ENCODE measurements at places on chromosomes 7 and 10. TPM values are rescaled to one million over a fixed set of nuclear protein-coding genes. Genes with fewer than 3 reads are reported as not detected.

DNA sequence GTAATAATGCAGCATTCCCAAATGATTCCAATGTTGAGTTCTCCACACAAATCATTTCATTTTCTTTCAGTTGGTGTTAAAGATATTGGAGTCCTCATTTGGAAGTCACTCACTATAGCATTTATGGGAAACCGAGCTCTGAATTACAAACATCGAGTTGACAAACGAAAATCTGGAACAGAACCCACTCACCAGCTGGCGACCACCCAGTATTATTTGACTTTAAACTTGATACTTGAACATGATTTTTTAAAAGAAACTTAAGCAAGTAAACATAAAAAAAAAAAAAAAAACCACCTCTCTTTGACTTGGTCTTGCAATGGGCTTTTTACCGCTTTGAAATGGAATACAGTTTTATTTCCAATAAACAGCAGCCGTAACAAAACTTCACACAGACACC lies 576.6 kb upstream of the C7orf33 start:
- no peak for DNase-seq

GRCh38 chr10:50929670-50930069 lies 44.2 kb upstream of the A1CF start:
- no peak for DNase-seq

GRCh38 chr7:131042269-131043160 lies 285.2 kb upstream of the MKLN1 start:
- no peak for DNase-seq

Gene SFRP5
- polyA plus RNA-seq, result not detected

DNA sequence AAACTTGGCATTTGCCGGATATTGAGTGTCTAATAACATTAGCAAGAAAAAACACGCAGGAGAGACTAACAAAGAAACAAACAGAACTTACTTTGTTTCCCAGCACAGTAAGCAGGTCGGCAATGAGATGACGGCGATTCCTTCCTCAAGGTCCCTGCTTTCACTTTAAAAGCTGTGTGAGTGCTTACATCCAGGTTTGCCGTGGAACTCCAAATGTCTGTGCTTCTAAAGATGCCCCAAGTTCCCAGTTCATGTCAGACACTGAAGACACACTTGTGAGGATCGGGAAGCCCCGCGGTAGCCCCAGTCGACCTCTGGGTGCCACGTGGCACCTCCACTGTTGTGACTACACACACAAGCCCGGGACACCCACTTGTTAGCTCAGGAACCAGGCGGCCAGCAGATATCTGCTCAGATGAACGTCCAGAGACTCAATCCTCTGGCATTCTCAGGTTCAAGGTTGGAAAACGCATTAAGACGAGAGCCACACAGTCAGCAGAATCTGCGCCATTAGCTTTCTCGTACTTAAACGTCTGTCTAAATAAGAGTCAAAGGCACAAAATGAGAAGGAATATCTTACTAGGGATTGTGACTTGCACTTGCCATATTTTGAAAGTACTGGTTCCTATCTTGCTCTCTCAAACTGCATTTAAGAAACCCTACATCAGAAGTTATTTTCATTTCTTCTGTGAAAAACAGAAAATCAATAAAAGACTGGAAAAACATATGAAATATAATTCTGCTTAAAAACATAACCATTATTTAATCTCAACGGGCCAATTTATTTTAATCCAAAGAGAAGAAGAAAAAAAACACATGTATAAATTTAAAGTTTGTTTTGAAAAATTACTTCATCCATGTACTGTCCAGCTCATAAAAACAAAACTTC lies 207.6 kb upstream of the KLF14 start:
- DNase-seq, result no peak

Gene SEC31B
- 14.9 TPM for polyA plus RNA-seq

GRCh38 chr7:71266912-71267311 lies 135.0 kb downstream of the GALNT17 start:
- DNase-seq, result no peak

Gene FAM237B
- 0.90 TPM for polyA plus RNA-seq

GRCh38 chr10:4427532-4427931 lies 398.5 kb upstream of the AKR1E2 start:
- DNase-seq, result no peak

GRCh38 chr7:131762753-131763152 lies 206.3 kb upstream of the PODXL start:
- no peak for DNase-seq

DNA sequence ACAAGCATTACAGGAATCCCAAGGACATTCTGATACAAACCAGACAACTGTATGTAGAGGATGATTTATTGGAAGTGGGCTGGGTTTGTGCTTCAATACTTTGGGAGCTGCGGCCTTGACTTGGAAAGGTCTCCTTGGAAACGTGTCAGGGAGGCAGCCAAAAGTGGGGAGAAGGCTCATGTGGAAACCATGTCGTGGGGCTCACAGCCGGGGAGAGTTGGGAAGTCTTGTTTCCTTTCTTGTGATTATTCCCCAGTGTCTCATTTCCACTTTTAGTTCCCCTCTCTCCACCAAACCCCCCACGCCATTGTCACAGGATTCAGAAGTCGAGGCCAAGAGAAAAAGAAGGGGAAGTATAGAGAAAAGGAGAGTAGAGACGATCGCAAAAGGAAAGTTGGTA lies 53.9 kb upstream of the SFMBT2 start:
- DNase-seq, result no peak

GRCh38 chr7:129066290-129067131 lies 11.6 kb upstream of the TNPO3 start:
- no peak for DNase-seq

- DNase-seq, result no peak
These were observed 207.6 kb downstream of the AHR start for GRCh38 chr7:17506095-17506494.

Gene ANKRD30A
- polyA plus RNA-seq, result not detected

Gene AKR1C8
- polyA plus RNA-seq, result 0.25 TPM

Gene LRRC72
- polyA plus RNA-seq, result not detected

Gene SMARCD3
- 67.7 TPM for polyA plus RNA-seq

DNA sequence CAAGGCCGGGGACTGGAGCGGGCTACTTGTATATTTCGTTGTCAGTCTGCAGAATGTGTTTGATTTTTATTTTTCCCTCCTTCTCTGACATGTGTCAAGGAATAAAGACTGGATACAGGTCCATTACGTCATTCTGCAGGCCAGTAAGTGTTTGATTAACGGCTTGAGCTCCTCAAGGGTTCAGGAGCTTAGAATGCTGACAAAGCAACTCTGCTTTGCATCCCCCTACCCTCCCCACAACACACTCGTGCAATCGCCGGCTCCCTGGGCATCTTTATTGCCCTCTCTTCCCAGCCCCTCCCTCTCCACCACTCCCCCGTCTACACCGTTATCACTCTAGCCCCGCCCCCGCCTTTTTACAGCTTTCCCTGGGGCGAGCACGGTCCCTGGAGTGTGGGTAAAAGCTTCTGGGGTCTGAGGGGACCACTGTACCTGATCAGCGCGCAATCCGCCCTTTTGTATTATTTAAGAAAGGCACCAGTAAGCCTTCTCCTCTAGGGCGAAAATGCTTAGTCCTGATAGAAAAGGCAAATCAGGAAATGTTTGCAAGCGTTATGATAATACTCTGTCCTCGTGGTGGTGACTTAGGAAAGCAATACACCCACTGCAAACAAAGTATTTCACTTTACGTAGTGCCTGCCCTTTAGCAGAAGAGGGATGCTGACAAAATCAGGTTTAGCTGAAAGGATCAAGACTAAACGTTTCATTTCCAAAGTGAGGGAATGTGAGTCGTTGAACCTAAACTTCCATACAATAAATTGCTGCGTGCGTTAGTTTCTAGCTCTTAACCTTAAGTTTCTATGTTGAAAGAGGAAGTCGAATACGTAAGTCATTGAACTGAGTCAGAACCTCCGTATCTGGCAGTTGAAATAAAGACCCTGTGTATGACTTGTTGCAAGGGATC lies 1.4 kb upstream of the CREB5 start:
- DNase-seq, result no peak

GRCh38 chr10:66467042-66467441 lies 458.8 kb upstream of the LRRTM3 start:
- no peak for DNase-seq

DNA sequence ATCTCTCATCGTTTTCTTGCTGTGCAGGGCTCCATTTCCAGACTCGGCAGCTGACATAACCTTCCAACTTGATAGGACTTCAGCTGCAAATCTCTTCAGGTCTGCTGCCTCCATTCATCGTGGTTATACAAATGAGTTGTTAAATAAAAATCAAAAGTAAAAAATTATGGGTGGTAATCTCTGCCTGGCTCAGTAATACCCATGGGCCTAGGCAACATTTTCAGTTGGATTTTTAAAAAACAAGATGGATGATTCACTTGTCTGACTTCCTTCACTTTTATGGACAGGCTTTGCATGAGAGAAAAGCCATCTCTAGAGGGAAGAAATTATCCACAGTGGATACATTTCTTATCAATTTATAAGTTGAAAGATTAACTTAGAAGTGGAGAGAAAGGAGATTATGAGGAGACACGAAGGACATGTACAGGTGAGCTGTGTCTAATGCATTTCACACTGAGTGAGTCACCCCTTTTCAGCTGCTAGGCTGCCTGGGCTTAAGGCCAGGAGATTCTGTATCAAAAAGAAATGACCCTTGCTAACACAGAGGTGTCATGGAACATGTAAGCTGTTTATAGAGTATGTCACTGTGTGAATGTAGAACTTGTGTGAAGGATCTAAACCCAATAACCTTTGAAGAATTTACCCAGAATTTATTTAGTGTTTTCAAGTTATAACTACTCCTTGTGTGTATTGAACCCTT lies 495.1 kb downstream of the AUTS2 start:
- DNase-seq, result no peak

DNA sequence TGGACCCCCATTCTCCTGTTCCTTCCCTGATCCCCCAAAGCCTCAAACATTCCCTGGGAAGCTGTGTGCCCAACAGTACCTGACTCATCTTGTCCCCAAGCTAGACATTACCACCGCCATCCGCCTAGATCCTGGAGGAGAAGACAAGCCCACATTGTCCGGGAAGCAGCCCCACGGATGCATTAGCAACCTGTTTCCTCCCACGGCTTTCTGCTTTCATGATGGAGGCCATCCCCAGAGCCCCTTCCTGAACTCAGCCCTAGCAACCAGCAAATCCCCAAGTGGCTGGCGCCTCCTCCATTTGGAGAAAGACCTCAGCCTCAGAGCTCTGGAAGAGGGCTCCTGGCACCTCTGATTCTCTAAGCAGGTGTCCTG lies 2.3 kb upstream of the SLC29A3 start:
- no peak for DNase-seq

GRCh38 chr10:23171232-23171876 lies 20.8 kb upstream of the PTF1A start:
- peak; percentile 71 for DNase-seq

GRCh38 chr10:47374611-47375536 lies 9.2 kb downstream of the ZNF488 start:
- DNase-seq, result no peak

- DNase-seq, result no peak
These were observed 19.0 kb downstream of the PARD3 start for GRCh38 chr10:34796133-34796532.

Gene TBX20
- polyA plus RNA-seq, result 0.16 TPM

Gene NCOA4
- polyA plus RNA-seq, result 229 TPM

Gene HHEX
- polyA plus RNA-seq, result 10.9 TPM

Gene CXCL12
- 604 TPM for polyA plus RNA-seq

DNA sequence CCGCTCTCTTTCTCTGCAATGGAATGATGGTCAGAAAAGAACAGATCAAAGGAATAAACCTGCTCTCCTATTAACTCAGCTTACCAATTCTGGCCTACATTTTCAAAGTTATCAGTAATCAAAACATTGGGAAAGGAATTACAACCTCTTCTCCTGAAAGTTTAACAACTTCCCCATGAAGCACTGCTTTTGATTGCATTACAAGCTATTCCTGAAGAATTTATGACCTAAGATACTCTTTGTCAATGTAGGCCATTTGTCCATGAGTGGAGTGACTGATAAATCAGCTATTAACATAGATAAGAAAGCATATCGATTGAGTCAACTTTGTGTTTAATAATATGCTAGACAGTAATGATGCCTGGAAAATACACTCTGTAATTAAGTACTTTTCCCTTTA lies 271.7 kb upstream of the C7orf33 start:
- no peak for DNase-seq

DNA sequence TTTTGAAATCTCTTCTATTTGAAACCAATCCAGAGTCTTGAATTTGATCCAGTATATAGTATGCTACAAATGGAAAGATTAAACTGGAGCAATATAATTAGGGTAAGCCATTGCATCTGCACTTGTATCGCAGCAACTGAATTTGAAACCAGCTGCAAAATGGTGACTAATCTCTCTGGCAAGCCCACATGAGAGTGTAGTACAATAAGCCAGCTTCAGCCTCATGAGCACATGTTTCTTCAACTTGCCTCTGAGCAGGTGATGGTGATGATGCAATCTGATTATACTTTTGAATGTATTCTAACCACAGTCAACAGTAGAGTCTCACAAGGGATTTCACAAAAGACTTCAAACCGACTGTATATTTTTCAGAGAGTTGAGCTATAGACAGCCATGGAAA lies 829 bp upstream of the RPA3 start:
- no peak for DNase-seq

Gene PRSS2
- polyA plus RNA-seq, result not detected

DNA sequence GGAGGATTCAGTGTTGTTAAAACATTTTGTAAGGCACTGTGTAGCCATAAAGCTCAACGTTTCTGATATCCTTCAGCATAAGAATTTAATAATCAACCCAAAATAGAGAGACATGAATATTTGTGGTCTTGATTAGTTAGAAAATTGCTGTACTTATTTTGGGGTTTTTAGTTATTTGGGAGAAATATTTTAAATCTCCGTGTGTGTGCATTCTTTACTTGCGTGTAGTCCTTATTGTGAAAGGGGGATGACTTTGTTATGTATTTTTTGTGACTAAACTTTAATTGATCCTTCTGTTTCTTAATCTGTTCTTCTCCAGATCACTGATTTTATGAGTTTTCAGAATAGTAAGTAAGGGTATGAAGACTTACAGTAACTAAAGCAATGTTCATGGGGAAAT lies 81.2 kb downstream of the ZNRF2 start:
- DNase-seq, result no peak

All from right renal pelvis (tissue), 4 donors.